Amniotic stem cell (primary cell): ENCODE measurements at places on chromosomes 3 and 15.

DNA sequence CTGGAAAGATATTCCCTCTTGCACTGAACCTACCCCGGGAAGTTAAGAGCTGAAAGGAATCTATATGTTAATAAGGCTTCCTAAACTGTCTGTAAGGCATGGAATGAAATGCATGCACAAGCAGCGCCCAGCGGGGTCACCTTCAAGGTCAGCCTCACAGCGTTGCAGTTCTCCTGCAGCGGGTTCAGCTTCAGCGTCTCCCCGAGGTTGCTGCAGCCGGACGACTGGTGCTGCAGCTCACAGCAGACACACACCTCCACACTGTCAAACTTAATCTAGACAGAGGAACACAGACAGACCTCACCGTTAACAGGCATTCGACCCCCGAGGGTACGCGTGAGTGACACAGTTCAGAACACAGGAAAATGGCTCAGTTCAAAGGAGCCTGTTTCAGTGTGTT is 73.3 kb downstream of the NSMCE3 start:
- no peak for DNase-seq

DNA sequence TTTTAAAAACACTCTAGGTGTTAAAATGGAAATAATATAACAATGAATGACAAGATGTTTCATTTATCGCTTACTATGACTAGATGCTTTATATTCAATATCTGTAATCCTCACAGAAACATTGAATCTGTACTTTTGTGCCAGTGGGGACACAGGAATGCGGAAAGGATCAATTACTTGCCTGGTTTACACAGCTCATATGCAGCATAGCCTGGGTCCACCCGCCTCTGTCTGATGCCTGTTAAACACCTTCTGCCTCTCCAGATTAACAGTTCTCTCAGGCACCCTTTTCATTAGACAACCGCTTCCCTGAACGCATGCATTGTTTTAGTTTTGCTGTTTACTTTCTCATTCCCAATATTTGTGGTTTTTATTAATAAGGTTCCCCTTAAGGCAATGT is 12.9 kb upstream of the KCNAB1 start:
- DNase-seq = no peak

DNA sequence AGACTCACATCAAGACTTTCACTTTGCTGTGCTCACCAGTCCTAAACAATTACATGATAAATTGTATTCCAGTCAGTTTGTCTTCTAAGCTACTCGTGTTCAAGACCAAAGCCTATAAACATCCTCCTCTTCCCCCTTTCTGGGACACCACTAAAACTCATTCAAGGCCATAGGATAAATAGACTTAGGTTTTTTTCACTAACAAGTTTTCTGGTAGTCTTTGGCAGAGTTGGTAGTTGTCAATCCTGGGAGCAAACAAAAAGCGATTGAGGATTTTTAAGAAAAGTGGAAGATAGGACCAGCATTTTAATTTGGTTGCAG is 114.9 kb downstream of the TGFBR2 start:
- DNase-seq = no peak

- no peak for DNase-seq
These were observed 20.1 kb upstream of the BCL6 start for GRCh38 chr3:187765342-187765741.

GRCh38 chr3:140373234-140373633 is 304.6 kb upstream of the TRIM42 start:
- DNase-seq = no peak

DNA sequence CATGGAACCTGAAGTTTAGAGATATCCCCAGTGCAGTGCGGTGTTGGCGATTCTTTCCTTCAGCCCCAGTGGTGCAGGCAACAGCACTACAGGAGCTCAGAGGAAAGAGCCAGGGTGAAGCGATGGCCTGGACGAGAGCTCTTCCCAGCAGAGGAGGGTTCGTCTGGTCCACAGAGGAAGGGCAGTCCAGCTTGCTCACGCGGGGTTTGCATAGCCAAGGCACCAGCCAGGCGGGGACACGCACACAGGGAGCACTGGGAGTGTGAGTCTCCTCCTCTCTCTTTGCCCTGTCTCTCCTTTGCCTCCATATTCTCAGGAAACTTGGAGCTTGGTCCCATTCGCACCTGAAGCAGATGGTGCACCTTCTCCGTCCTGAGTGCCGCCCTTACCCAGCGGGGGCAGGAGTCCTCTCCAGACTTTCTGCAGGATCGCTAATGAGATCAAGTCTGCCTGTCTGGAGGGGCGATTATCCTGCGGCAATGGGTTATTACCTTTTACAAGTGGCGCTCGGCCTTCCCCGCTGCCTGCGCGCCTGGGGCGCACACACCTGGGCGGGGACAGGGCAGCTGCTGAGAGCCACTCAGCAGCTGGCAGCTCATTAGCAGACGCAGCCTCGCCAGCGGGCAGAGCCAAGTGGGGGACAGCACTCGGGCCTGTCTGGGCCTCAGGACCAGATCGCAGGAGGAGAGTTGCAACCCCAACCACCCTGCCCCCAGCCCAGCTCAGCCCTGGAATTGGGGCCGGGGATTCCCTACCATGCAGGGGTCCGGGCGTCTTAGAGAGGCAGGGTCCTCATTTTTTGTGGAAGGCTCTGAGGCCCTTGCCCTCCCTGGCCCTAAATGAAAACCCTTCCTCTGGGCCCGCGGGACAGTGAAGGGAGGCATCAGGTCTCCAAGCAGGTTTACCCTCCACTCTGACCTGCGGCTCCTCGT is 119.0 kb upstream of the MEF2A start:
- no peak for DNase-seq

DNA sequence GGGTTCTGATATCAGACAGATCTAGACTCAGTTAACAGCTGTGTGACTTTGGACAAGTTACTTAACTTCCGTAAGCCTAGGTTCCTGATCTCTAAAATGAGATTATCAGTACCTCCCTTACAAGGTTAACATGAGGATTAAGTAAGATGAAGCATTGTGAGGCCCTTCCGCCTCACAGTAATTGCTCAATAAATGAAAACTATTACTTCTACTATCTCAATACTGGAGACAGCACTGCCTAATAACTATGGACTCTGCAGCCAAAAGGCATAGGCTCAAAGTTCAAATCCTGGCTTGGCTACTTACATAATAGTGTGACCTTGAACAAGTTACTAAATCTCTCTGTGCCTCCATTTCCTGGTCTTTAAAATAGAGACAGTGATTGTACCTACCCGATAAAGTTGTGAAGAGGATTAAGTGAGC is 82.0 kb upstream of the ATP11B start:
- no peak for DNase-seq

- no peak for DNase-seq
These were observed at the start of gene LSMEM2 for GRCh38 chr3:50278880-50279224. LSMEM2 (plus strand) TSS chr3:50279087; CDS start chr3:50279114, 27 bp downstream.

- peak; percentile 51 for DNase-seq
These were observed 46.3 kb upstream of the UTS2B start for GRCh38 chr3:191376516-191377141.

DNA sequence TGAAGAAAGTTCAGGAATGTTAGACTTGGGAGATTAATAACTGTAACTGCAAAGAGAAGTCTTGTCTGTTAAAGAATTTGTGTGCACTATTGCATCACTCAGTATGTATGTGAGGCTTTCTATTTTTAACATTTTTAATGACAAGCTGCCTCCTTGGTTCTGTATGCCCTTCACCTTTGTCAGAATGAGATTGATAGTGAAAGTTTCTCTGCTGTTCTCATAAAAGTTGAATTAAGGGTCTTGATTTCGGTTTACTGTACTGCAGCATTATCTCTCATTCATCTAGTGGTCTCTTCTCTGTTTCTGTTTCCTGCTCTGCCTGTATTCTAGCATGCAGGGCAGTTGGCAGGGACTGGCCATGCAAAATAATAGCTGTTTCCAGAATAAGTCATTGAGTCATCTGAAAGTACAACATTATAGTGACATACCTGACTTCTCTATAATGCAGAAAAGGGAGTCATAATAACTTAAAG is 454.9 kb downstream of the IL5RA start:
- no peak for DNase-seq

DNA sequence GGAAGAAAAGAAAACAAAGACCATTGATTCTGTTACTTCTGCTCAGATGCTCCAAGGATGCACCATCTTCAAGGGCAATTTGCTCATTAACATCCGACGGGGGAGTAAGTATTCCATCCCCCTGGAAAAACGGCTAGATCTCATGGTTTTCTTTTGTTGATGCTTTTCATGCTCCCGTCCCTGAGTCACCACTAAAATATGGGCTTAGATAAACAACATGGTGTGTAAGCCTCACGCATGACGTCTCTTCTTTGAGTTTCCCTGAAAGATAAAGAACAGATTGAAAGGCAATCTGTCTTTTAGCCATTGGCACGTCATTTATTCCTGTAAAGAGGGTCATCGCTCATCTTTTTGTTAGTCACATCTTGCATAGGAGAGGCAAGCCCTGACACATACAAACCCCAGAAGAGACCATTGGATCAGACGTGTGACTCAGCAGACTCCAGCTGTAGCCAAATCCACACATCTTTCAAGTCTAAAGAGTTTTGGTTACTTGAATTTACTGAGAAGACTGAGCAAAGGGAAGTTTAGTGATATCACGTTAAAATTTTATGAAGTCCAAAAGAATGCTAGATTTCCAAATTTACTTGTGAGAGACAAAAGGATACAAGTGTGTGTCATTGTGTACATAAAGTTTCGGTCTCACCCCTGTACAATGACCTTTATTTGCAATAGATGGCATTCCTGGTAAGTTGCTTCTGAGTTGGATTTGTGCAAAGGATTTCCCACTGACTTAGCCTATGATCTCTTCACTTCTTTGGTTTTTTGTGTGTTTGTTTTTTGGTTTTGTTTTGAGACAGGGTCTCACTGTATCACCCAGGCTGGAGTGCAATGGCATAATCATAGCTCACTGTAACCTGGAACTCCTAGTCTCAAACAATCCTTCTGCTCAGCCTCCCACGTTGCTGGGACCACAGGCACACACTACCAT is 110.5 kb downstream of the PGPEP1L start:
- peak; percentile 99 for DNase-seq

DNA sequence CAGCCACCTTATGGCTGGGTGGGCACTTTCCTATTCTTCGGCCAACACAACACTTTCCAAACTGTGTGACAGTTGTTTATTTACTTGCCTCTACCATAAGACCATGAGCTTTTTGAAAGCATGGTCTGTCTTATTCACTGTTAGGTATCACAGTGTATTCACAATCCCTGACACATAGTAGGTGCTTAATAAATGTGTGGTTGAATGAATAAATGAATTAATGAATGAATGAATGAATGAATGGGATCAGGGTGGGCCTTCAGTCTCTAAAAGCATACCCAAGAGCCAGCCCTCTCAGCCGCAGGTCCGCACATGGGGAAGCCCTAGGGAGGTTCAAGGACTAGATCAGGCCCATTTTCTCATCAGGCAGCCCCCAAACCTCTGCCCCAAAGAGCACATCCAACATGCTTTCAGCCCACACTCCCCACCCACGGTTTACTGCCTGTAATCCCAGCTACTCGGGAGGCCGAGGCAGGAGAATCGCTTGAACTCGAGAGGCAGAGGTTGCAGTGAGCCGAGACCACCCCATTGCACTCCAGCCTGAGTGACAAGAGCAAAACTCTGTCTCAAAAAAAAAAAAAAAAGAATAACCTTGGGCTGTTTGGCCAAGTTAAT is 95.9 kb downstream of the LIPC start:
- DNase-seq = no peak

GRCh38 chr3:135087782-135088181 is 292.7 kb downstream of the EPHB1 start:
- DNase-seq = no peak

DNA sequence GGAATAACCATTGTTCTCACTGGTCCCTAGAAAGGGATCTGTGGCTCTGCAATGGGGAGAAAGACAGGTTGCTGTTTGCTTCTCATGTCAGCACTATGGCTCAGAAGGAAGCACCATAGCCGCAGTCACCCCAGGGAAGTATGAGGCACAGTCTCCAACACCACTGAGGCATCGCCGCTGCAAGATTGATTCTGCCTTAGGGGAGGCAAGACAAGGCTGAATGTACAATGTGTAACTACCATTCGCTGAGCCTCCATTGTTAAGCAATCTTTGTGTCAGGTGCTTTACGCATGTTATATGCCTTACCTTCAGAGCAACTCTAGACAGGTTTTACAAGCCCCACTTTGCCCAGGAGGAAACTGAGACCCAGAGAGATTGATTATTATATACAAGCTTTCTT is 100.7 kb upstream of the KCNMB2 start:
- DNase-seq = no peak

GRCh38 chr3:9047452-9048346 is 84.4 kb upstream of the RAD18 start:
- DNase-seq = no peak

GRCh38 chr15:46317029-46317428 is 682.2 kb downstream of the SQOR start:
- no peak for DNase-seq

GRCh38 chr3:178304758-178305467 is 231.3 kb upstream of the KCNMB2 start:
- DNase-seq = no peak

DNA sequence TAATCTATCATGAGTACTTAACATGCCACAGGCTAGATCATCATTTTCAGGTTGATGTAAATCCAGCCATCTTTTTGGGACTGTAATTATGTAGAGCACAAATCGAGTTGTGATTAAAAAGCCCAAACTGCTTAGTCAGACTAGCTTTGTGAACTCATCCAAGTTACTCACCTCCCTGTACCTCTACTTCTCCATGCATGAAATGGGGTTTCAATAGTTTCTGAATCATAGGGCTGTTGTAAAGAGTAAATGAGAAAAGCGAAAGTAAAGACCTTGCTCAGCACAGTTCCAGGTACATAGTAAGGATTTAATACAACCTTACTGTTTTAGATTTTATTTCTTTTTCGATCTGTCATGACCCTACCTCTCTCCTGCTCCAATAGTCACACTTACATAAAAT is 85.6 kb upstream of the GAP43 start:
- DNase-seq = no peak

DNA sequence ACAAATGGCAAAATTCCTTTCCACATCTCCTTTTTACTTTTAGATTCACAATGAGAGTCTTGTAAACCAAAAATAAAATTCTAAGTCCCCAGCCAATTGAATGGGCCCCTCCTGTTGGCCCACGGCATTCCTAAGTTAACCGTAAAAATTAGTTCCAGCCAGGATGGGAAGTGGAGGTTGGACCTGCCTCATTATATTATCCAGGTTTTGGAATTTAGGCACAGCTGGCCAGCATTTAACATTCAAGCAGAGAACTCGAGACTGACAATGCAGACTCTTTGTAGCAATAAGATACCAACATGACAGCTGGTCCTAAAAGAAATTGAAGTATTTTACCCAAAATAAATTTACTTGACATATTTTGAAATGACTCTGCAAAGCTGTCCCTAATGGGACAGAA is 321.0 kb upstream of the NAALADL2 start:
- DNase-seq = no peak

GRCh38 chr3:13532085-13532484 is 16.8 kb upstream of the FBLN2 start:
- DNase-seq = no peak

- DNase-seq = no peak
These were observed 42.7 kb downstream of the THBS1 start for GRCh38 chr15:39623529-39623931.

- no peak for DNase-seq
These were observed 1.8 kb downstream of the SEMA4B start for GRCh38 chr15:90202929-90203328.

- DNase-seq = no peak
These were observed 32.7 kb downstream of the TRANK1 start for GRCh38 chr3:36911990-36912804.
